Stimulated activated naive CD4-positive, alpha-beta T cell treated with Interleukin-2 at 50 U/mL for 16 hours (primary cell): ENCODE measurements at places on chromosomes 16 and 17.

GRCh38 chr17:45437465-45438283 is 5.0 kb upstream of the ARHGAP27 start:
- DNase-seq, result no peak

DNA sequence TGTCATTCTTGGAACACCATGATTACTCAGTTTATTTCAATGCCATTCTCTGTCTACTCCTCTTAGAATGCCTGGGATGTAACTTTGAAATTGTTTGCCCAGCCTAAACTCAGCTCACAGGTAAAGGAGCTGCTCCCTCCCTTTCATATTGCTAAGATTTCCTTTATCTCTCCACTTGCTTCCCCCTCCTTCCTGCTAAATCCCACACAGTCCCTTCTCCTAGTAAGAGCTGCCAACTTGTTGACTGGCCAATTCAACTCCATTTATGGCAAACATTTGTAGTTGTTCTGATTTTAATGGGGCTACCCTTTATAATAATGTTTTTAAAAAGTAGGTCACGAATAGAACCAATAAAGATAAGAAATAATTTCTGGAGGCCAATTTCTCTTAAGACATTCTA is 146.1 kb downstream of the SKAP1 start:
- no peak for DNase-seq

GRCh38 chr17:77890771-77891170 is 67.7 kb upstream of the TNRC6C start:
- DNase-seq, result no peak

- DNase-seq, result no peak
These were observed 1426.5 kb downstream of the CDH11 start for GRCh38 chr16:63695347-63695746.

GRCh38 chr17:28407130-28407973 is 1.3 kb upstream of the SLC46A1 start:
- no peak for DNase-seq
